ENCODE measurements at places on chromosomes 16 and 17.

DNA sequence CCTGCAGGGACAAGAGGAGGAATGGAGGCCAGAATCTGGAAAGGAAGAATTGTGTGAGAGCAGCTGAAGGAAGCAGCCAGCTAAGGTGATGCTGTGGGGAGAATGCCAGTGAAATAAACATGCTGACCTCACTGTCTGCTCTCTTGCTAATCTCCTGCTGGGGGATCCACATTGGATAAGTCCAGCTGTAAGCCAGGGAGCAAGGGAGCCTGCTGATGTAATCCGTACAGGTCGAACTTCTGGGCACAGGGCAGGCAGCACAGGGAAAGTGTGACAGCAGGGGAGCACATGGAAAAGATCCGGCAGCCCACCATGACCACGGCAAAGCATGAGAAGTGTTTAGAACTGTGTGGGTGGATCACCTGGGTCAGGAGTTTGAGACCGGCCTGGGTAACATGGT, 7.5 kb upstream of the XPO6 start:
- DNase-seq: peak; percentile 75

DNA sequence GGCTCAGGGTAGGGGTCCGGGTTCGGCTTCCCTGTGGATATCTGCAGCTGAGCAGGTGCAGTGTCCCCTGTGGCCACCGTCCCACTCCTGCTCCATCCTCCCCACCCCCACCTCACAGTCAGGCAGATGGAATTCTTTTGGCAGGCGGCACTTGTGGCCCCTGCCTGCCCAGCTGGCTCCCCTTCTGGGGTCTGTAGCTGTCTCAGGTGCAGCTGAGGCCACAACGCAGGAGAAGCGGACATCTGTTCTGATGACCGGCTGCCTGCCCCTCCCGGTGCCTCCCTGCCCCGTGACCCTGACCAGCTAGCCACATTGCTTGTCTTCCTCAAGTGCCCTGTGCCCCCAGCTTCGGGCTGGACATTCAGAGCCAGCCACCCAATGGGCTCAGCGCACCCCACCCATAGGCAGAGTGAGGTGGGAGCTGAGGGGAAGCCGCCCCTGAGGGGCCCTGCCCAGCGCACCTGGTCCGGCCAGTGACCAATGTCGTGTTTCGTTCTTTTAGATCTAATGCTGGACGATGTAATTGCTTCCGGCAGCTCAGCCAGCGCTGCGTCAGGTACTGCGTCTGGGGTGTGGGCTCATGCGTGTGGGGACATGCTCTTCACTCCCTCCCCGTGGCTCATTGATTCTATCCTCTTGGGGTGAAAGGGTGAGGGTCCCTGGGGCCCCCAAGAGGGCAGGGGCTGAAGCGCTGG, 25.2 kb upstream of the ABCC3 start:
- no peak for DNase-seq

GRCh38 chr16:53374800-53375199, 59.5 kb upstream of the RBL2 start:
- no peak for DNase-seq

DNA sequence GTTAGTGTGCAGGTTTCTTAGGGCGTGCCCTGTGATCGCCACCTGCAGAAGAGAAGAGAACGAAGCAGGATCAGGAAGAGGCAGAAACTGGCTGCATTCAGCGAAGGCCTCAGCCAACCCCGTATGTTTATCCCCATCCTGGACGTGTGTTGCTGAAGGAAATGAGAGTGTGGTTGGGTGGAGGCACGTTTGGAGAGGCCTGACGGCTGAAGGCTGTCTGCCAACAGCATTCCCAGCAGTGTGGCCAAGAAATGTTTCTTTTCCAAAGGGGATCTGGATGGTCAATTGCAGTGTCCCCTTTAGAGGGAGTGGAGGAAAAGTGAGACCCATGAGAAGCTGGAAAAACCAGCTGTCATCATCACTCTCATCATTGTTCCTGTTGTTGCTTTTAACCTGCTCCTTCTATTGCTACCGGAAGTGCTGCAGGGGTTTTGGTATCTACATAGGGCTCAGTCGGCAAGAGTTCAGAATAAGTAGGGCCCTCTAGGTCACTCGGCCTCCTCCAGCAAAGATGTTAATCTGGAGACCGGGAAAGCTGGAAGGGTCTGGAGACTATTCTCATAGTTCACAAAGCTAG, 46.5 kb upstream of the SLC47A1 start:
- DNase-seq: no peak

DNA sequence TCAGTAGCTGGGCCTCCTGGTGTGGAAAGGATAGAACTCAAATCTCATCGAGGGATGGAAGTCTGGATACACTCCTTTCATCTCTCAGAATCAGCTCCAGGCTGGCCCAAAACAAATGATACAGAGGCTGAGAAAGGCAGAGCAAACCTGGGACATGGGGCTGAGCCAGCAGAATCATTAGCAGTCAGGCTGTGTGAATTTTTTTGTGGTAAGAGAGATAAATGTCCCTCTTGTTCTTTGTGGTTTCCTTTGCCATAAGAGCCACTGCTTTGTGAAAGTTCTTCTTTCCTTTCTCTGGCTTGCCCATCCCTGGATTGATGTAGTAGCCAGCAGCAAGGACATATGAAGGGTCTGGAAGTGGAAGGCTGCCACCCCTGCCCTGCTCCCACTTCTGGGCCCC, 146.2 kb downstream of the CDH13 start:
- DNase-seq: no peak

DNA sequence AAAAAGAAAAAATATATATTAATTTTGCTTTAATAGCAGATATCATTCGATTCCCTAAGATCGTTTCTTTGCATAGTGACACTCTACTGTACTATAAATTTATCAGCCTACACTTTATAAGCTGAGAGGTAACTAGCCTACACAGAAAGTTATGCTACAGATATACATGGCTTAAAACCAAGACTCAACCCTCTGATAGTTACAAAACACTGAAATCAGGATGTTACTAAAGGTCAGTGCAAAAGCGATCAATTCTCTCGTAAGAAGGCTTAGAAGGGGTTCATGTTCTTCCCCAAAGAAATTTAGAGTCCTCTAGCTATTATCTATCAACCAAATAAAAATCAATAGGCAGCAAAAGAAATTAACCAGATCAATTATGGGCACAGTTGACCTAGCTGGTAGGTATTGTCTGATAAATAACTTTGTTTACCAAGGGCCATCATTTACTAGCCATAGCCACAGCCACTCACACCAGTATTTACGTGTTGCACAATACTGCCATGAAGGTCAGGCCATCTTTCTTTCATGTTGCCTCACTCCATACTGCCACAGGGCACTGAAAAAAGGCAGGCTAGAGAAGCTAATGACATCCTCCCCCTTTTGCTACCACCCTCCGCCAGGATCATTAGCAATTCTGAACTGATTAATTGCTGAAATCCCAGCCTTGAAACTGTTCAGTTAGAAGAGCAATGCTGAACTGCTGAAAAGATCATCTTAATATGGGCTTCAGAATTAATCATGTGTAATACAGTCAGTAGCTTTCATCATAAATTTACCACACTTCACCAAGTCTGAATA, 43.7 kb downstream of the RND2 start:
- DNase-seq: no peak

DNA sequence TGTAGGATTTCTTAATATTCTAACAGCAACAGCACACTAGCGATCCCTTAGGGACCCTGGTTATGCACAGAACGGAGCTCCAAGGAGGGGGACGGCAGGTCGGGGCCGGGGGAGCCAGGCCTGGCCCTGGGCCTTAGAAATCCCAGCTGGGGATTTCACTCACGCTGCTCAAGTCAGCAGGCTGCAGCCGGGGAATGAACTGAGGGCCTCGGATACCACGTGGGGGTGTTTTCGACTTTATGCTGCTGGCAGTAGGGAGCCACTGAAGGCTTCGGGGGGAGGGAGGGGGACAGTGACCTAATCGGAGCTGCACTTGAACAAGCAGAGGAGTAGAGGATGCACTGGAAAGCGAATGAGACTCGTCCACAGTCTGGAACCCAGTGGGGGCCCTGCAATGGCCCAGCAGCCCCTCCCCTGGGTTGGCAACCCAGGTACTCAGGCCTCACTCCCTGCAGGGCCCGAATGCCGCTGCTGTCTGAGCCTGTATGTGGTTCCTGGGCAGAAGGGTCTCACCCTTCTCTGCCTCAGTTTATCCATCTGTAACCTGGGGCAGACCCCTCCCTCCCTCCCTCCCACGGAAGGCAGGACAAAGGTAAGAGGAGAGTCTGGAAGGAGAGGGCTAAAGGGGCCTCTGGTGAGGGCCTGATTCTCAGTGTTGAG, 53.7 kb downstream of the RPH3AL start:
- no peak for DNase-seq

DNA sequence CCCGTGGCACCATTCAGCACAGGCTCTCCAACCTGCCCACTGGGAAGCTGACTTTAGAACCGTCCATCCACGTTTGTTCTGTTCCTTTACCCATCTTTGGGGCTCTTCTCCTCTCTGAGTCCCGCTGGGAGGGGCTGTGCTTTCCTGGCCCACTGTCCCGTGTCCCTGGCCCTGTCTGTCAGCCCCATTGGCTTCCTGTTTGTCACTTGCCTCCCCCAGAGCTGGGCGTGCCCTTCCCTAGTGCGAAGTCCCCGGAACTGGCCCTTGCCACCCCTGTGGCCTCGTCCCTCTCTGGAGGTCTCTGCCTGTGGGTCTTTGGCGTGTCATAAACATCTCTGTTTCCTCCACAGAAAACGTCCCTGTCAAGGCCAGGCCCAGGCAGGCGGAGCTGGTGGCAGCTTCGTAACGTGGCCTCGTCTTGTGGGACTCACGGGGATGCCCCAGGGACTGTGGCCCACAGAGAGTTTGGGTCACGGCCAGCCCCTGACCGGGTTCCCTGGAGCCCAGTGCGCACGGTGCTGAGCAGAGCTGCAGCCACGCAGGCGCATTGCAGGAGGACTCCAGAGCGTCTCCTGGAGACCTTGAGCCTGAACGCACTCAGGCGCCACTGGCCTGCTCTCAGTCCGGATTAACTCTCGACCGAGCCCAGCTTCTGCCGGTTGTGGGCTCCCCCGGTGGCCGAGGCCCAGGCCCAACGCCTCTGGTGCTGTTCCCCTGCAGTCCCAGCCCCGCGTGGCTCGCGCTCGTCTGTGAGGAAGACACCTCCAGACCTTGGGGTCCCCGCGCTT, 7.3 kb downstream of the CHMP6 start:
- no peak for DNase-seq

DNA sequence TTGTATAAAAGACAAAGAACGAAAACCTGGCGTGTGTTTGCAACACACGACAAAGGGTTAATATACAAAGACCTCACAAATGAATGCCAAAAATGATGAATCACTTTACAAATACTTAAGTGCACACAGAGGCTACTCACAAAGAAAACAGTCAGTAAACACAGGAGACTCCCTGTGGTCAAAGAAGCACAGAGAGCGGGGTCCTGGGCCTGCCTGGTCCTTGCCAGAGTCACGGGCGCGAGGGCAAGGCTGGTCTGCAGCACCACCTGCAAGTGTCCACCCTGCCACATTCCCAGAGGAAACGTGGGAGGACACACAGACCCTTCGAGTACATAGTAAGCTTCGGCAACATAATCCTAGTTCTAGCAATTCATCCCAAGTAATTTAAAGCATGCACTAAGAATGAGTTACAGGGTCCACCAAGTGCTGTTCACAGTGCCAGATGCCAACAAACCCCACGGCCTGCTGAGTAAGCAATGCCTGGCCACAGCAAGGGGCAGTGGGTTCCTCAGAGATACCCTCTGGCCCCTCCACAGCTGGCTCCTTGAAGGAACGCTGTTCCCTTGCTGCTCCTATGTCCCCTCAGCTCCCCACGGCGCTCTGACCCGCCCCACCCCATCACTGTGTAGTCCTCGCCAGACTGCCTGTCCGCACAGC, 24.6 kb upstream of the FAAP100 start:
- no peak for DNase-seq

GRCh38 chr17:72343911-72344310, 223.1 kb downstream of the SOX9 start:
- no peak for DNase-seq

GRCh38 chr16:13797718-13798117, 122.2 kb upstream of the ERCC4 start:
- no peak for DNase-seq

- no peak for DNase-seq
Measured at GRCh38 chr16:56204816-56205215, 13.5 kb downstream of the GNAO1 start.

Data from D721Med (cell line).